ENCODE measurements at places on chromosomes 16 and 17. TPM values are rescaled to one million over a fixed set of nuclear protein-coding genes. Genes with fewer than 3 reads are reported as not detected.

- DNase-seq = no peak
- peaks cover 27% of the 10 kb centered on the region for H3K4me1 ChIP-seq
- H3K4me3 ChIP-seq = no peak overlapping the region
- no peak overlapping the region for H3K27ac ChIP-seq
- H3K36me3 ChIP-seq = no peaks in the 10 kb centered on the region
- H3K27me3 ChIP-seq = no peaks in the 10 kb centered on the region
These were observed 94.8 kb upstream of the CBX4 start for GRCh38 chr17:79933863-79934652.

GRCh38 chr17:46822388-46822921, 4.0 kb upstream of the WNT3 start:
- H3K27me3 ChIP-seq = peaks cover 30% of the 10 kb centered on the region
- no peaks in the 10 kb centered on the region for H3K36me3 ChIP-seq
- H3K4me1 ChIP-seq = no peaks in the 10 kb centered on the region
- no peak overlapping the region for H3K4me3 ChIP-seq
- H3K27ac ChIP-seq = no peak overlapping the region

DNA sequence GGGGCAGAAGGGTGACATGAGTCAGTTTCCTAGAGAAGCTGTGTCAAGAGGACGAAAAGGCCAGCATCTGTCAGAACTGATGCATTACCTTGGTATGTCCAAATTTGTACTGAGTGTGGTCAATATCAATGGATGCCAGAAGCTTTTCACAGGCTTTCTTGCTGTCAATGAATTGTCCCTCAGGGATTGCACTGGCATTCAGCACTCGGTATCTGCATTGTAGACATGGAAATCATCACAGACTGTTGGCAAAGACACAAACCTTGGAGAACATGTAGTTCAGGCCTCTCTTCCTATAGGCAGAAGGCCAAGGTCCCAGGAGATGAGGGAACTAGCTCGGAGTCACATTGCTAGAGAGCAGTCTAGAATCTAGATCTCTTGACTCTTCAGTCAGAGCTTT, 16.6 kb downstream of the MYH3 start:
- no peaks in the 10 kb centered on the region for H3K27me3 ChIP-seq
- H3K27ac ChIP-seq = no peak overlapping the region
- no peak for DNase-seq
- no peaks in the 10 kb centered on the region for H3K36me3 ChIP-seq
- H3K4me1 ChIP-seq = no peaks in the 10 kb centered on the region
- H3K4me3 ChIP-seq = no peak overlapping the region

GRCh38 chr17:29838961-29839360, 91.1 kb downstream of the SSH2 start:
- H3K27ac ChIP-seq = no peak overlapping the region
- no peaks in the 10 kb centered on the region for H3K4me1 ChIP-seq
- H3K27me3 ChIP-seq = no peaks in the 10 kb centered on the region
- no peak for DNase-seq
- H3K4me3 ChIP-seq = no peak overlapping the region

DNA sequence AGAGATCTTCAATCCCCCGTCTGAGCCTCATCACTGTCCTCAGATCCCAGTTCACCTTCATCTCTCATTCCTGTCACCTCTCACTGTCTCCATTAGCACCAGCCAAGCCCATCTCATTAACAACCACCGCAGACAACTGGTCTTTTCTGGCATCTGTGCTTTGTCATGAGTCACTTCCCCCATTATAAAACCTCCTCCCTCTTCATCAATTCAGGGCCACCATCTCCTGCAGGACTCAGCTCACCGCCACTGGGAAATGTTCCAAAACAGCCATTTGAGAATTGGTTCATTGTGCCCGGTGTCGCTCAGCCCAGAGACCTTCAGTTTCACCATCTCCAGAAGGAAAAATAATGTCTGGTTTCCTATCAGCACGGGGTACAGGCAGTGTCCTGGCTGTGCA, 56.9 kb upstream of the TEKT3 start:
- DNase-seq = no peak
- H3K36me3 ChIP-seq = no peaks in the 10 kb centered on the region
- no peaks in the 10 kb centered on the region for H3K27me3 ChIP-seq
- H3K4me3 ChIP-seq = no peak overlapping the region
- no peaks in the 10 kb centered on the region for H3K4me1 ChIP-seq

GRCh38 chr16:88610909-88611812, 27.2 kb upstream of the IL17C start:
- H3K4me1 ChIP-seq = peaks cover 8% of the 10 kb centered on the region
- no peak overlapping the region for H3K27ac ChIP-seq
- no peak overlapping the region for H3K4me3 ChIP-seq
- no peak for DNase-seq
- no peaks in the 10 kb centered on the region for H3K27me3 ChIP-seq
- peaks cover 2% of the 10 kb centered on the region for H3K36me3 ChIP-seq

DNA sequence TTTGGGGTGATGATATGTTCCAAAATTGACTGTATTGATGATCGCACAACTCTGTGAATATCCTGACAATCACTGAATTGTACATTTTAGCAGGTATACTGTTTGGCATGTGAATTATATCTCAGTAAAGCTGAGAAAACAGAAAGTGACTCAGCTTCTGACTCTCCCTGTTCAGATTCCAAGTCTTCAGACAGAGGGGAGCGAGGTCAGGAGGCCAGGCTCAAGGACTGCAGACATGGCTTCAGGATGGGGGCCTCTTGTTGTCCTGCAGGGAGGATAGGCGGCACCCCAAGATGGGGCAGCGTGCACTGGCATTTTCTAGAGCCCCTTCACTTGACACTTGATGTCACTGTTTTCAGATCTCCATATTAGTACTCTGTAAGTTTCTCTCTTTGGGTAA, 45.6 kb downstream of the KNOP1 start:
- no peaks in the 10 kb centered on the region for H3K27me3 ChIP-seq
- DNase-seq = no peak
- no peak overlapping the region for H3K27ac ChIP-seq
- no peak overlapping the region for H3K4me3 ChIP-seq
- no peaks in the 10 kb centered on the region for H3K4me1 ChIP-seq
- H3K36me3 ChIP-seq = no peaks in the 10 kb centered on the region

The KRTAP9-8 gene
- total RNA-seq = not detected

The NSMCE1 gene
- total RNA-seq = 37.4 TPM

The ERBB2 gene
- 27.4 TPM for total RNA-seq

The TNFRSF17 gene
- total RNA-seq = not detected
